ENCODE measurements at places on chromosomes 12 and 14.

DNA sequence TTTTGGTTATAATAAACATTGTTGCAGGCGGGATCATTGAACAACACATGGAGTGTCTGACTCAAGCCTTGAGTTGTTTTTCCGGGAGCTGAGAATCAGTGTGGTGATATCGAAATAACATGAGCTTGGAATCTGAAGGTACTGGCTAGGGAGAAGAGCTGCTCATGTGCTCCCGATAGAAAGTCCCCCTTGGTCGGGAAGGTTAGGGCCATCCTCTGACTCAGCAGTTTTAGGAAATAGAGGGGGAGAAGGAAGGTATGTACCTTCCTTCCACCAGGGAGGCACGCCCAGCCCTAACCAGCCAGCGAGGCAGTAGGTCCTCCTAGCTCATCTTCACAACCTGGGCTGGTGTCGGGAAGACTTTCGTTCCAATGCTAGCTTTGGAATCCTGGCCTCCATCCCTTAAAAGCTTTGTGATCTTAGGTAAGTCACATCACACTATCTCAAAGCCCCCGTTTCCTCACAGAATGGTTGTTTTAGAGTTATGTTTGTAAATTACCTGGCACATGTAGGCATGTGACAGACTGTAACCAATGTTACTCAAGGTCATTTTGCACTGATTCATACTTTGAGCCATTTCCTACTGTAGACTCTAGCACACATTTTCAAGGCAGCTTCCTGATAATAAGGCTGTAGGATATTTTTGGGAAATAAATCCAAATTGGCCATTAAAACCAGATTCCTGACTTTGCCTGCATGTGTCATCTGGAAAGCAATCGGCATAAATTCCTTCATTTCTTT is 1.9 kb upstream of the RAB35 start:
- DNase-seq: peak; percentile 74

DNA sequence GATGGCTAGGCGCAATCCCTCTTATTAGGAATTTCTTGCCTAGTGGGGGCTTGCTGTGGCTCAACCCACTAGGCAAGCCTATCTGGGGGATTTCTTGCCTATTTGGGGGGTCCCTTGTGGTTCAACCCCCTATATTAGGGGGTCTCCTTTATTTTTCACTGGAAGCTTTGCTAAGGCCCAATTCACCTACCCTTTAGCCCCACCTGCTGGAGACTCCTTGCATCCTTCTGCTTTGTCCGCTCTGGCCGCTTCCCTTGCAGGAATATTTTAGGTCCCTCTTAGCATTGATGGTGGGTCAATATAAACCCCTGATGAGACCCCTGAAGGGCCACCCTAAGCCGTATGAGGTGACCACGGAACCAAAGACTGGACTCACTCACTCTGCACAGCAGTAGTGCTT is 1552.1 kb downstream of the AACS start:
- no peak for DNase-seq

DNA sequence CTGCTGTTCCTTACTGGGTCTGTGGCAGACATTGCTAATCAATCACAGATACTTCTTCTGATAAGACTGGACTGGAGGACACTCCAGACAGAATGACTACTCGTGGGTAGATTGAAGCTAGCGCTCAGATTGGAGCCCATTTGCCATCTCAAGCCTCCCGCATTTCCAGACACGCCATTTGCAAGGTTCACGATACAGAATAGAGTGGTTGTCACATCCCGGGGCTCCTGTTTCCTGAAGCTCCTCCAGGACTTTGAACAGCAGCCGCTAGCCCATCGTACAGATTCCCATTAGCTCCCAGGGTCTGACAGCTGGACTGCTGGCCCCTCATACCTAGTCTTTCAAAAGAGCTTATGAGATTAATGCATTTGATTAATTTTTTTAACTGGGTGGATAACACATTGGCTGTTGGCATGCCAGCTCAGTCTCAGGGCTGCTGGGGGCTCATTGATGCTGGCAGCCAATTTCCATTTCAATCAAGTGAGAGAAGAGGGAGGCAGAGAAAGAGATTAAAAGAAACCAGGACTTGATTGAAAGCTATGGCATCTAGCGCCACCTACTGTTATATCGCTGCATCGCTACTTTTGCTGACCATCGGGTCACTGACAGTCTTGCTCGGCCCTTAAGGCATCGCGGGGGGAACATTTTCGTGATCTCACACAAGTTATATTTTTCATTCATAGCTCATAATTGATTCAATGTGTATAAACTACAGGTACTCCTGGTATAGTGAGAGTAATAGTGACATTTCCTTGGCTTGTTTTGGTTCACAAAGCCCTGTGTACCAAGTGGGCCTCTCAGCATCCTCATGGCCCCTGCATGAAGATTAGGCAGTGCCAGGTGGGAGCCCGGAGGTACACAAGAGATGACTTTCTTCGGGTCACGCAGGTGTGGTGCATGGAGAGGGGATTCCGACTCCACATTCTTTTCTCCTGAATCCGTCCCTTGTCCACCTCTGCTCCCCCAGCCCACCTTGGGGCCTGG is 78.6 kb downstream of the CCDC60 start:
- DNase-seq: peak; percentile 19

- no peak for DNase-seq
These were observed 75.2 kb upstream of the TMCC3 start for GRCh38 chr12:94725375-94726168.

GRCh38 chr12:102061096-102061559 is 663 bp downstream of the WASHC3 start:
- DNase-seq: no peak

- no peak for DNase-seq
These were observed 51.0 kb downstream of the ST8SIA1 start for GRCh38 chr12:22283508-22283907.

GRCh38 chr14:72699852-72700257 is 194.0 kb downstream of the DPF3 start:
- DNase-seq: no peak

- DNase-seq: no peak
These were observed 58.3 kb upstream of the ARID2 start for GRCh38 chr12:45671254-45671653.

- DNase-seq: no peak
These were observed 54.3 kb downstream of the GALNT9 start for GRCh38 chr12:132275110-132275531.

DNA sequence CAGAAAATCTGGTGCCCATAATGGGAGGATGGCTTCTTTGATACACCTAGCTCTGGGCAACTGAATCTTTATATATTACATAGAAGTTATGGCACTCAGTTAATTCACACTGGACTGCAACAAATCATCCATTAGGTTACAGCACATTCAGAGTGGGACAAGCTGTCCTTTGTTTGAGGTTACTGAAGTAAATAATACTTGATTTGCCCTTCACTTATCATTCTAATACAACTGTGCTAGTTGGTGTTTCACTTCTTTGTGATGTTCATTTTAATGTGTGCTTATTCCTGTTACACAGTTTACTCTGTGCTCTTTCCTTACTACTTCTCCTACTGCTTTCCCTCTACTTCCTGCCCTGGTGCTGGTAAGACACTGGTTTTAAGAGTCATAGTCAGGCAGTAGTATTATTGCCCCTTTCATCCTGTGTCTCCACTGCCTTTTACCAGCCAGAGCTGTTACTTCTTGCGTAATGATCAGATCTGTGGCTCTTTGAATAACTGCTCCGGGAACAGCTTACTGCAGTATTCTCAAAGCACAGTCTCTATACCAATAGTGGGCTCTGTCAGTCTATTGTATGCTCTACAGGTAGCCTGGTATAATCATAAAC is 36.4 kb upstream of the GXYLT1 start:
- DNase-seq: no peak

- DNase-seq: no peak
These were observed 73.2 kb downstream of the NTF3 start for GRCh38 chr12:5505116-5505515.

- DNase-seq: no peak
These were observed 338.9 kb downstream of the AEBP2 start for GRCh38 chr12:19778172-19778571.

DNA sequence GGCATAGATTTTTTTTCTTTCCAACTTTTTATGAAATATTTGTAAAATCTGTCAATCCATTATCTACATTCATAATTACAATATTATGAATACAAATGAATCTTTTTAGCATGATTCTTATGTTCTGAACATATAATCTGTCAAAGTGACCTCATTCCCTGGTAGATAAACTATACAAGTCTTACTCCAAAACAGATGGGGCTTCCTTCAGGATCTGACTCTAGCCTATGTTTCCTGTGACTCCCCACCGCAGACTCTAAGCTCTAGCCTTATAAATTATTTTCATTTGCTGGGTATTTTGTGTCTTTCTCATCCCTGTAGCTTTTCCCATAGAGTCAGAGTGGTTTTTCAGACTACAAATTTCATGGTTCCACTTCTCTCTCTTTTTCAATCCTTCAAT is 202.1 kb upstream of the KITLG start:
- no peak for DNase-seq

DNA sequence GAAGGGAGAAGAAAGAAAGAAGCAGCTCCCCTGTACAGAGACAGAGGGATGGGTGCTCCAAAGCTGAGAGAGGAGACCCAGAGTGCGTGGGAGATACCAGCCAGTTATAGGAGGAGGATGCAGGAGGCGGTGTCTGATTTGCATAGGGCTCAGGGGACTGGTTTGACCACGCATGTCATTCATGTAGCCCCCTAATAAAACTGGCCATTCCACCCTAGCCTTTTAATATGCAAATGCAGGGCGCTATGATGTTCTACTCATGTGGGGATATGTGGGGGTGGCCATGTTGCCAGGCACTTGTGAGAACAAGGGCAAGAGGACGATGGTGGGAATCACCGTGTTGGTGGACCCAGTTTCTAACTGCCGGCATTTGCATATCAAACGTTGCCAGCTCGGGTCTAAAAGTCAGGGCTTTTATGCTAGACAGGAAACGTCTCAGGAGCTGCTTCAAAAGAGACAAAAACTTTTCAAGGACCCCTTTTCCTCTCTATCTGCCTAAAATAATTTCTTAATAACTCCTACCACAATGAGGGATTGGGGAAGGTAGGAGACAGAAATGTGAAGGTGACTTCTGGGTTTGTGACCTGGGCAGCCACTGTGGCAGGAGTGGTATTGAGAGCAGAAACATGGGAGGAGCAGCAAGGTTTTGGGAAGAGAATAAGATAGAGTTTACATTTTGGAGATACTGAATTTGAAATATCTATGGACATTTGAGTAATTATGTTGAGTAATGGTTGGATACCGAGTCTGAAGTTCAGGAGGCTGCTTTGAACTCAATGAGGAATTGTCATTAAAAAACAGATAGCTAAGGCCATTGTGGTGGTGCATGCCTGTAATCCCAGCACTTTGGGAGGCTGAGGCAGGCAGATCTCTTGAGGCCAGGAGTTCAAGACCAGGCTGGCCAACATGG is 2.2 kb upstream of the ATXN3 start:
- DNase-seq: no peak

DNA sequence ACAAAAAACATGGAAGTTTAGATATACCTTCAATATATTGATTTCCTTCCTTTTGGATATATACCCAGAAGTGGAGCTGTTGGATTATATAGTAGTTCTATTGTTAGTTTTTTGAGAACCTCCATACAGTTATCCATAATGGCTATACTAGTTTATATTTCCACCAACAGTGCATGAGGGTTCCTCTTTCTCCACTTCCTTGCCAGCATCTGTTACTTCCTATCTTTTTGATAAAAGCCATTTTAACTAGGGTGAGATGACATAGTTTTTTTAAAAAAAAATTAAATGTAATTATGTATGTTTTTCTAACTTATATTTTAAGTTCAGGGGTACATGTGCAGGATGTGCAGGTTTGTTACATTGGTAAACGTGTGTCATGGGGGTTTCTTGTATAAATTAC is 10.0 kb upstream of the SLC38A4 start:
- DNase-seq: no peak

DNA sequence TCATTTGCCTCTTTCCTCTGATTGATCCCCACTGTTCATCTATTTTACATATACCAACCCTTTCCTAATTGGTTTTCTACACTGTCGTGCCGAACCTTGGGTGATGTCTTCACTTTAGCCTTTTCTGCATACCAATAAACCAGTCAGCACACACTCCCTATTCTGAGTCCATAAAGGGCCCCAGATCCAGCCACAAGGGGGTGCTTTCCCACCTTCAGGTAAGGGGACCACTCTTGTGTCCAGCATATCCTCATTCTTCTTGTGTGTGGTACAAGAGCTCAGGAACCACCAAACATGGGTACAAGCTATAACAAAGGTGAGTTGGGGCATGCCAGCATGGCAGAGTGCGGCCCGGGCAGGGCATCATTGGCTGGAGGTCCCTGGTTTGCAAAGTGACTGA is 859.8 kb downstream of the FSCB start:
- no peak for DNase-seq

DNA sequence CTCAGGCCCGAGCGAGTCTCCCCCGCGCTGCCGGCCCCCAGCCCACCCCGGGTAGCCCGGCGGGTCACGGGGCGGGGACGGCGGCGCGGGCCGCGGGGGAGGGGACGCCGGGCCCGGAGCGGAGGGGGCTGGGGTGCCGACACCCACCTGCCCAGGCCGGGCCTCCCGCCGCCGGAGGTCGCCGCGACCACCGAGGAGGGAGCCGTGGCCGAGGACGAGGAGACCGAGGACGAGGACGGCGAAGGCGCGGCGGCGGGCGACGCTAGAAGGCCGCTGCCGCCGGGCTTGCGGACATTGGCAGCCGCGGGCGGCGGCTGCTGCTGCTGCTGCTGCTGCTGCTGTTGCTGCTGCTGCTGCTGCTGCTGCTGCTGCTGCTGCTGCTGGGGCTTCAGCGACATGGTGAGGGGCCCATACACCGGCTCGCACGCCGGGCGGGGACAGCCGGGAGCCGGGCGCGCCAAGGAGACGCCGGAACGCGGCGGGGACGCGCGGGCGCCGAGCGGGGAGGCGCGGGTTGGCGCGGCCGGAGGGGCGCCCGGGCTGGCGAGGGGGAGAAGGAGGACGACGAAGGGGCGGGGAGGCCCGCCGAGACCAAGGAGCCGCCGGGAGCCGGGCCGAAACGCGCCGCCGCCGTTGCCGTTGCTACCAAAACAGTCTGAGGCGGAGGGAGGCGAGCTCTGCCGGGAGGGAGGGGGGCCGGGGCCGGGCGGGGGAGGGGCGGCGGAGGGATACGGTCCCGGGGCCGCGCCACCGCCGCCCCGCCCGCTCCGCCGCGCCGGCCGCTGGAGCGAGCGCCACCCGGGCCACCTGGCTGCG is at the start of gene ATXN2:
Gene ATXN2 (minus strand): TSS at position 679 of the 816 bp plus-strand sequence. CDS start 281 bp downstream, at position 398.
- no peak for DNase-seq

DNA sequence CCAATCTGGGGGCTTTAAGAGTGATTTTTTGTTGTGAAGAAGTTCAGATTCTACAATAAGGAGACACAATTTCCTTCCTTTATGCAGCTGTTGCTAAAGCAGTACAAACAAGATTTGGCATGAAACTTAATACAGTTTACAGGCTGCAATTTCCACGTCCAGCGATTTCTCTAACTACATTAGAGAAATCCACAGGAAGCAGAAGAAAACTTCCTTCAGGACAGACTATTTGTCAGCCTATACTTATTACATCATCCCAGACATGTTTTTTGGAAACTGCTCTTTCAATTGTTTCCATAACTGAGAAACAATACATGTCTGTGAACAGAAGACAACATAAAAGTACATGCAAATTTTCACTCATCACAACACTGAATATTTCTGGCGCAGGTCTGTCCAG is 204.3 kb downstream of the TTC7B start:
- DNase-seq: no peak

- DNase-seq: no peak
These were observed 14.9 kb downstream of the HCAR2 start for GRCh38 chr12:122688291-122688690.

- DNase-seq: no peak
These were observed 84.0 kb downstream of the PELI2 start for GRCh38 chr14:56202256-56202655.
